ENCODE measurements at places on chromosomes 5 and 9. TPM values are rescaled to one million over a fixed set of nuclear protein-coding genes. Genes with fewer than 3 reads are reported as not detected.

PCDHB16 gene
- not detected for total RNA-seq

FAM219A gene
- total RNA-seq: 11.1 TPM

AKNA gene
- 118 TPM for total RNA-seq

C9orf50 gene
- total RNA-seq: not detected

NFX1 gene
- total RNA-seq: 32.4 TPM

PCDHA13 gene
- total RNA-seq: not detected

FOXD4L4 gene
- not detected for total RNA-seq

GFI1B gene
- not detected for total RNA-seq
